Suppressor macrophage (primary cell): ENCODE measurements at places on chromosomes 4 and X.

DNA sequence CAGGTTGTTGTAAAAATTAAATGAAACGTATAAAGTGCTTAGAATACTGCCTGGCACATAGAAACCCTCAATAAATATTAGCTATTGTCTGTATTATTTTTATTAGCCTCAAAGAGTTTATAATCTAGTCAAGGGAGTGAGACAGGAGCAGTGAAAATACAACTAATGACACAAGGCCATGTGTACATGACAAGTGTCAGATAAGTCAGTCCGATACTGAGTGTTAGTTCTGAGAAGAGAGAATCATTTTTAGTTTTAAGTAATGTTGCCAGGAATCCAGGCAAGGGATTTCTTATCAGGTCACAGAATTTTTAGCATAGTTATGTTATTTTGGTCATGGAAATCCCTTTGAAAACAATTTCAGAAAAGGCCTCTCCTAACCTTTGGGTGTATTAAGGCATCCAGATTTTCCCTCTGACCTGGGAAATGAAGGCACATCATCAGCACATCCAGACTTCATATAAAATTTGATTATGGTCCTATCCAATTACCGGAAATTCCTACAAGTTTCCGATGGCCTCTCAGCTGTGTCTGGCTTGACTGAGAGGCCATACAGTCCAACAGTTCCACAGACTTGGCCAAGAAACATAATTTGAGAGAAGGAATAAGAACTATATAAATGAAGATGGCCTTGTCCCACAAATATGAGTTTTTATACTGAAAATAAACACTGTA lies 35.7 kb downstream of the PPARGC1A start:
- DNase-seq, result no peak

DNA sequence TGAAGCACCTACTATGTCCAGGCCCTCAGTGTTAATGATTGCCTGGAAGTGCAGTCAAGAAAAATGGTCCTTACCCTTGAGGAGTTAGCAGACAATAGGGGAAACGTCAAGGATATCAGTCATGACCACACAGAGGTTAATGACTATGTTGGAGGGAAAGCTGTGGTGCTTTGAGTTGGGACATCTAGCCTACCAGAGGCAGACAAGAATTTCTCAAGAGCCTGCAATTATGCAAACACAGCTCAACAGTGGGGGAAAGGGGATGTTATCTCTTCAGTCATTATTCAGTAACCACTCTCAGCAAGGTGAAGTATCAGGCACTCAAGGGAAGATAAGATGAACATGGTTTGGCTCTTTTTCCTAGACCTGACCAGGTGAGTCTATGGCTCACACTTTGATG lies 7.0 kb upstream of the FGFBP1 start:
- DNase-seq, result peak; percentile 63

- DNase-seq, result no peak
Observed at GRCh38 chr4:53511014-53511413, 80.3 kb downstream of the LNX1 start.

DNA sequence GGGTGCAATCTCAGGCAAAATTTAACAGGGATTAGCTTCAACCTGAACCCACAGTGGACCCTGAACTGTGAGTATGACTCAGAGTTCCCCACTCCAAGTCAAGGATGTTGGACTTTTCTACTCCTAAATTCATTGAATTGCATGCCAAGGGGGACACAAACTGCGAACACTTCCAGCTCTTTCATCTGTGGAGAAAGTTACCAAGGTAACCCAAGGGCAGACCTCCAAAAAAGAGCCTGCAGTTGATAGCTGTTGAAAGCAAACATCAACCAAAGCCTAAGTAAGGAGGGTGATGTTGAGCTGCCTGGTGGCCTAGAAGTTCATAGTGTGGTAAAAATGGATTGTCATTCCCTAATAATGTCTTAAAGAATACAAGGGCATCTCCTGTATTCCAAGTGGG lies 1242.9 kb downstream of the C4orf33 start:
- DNase-seq, result no peak

- no peak for DNase-seq
Observed at GRCh38 chr4:89142691-89143669, 31.6 kb downstream of the TIGD2 start.
